ENCODE measurements at places on chromosomes 3 and 15.
A peak's percentile ranks its signal among the peaks of the same experiment; 100 is the strongest.

- DNase-seq: no peak
These were observed 1.4 kb upstream of the MAGEL2 start for GRCh38 chr15:23648920-23649515.

GRCh38 chr3:17932136-17932771 lies 189.8 kb upstream of the TBC1D5 start:
- no peak for DNase-seq

GRCh38 chr3:12994357-12994606 lies 78.9 kb downstream of the IQSEC1 start:
- DNase-seq: no peak

DNA sequence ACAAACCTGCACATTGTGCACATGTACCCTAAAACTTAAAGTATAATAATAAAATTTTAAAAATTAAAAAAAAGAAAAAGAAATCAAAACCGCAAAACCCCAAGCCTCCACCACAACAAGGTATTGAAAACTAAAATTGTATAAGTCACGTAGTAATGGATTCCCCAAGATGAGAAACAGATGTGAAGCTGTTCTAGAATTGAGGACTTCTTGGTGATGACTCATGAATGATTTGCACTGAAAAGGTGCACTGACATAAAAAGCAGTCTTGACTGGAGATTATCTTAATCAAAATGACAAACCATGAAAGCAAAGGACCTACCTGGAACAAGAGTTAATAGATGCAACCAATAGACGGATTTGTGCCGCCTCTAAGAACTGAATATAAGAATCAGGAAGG lies 225.8 kb downstream of the MYRIP start:
- no peak for DNase-seq

GRCh38 chr15:31259562-31260252 lies 66.9 kb upstream of the KLF13 start:
- no peak for DNase-seq

DNA sequence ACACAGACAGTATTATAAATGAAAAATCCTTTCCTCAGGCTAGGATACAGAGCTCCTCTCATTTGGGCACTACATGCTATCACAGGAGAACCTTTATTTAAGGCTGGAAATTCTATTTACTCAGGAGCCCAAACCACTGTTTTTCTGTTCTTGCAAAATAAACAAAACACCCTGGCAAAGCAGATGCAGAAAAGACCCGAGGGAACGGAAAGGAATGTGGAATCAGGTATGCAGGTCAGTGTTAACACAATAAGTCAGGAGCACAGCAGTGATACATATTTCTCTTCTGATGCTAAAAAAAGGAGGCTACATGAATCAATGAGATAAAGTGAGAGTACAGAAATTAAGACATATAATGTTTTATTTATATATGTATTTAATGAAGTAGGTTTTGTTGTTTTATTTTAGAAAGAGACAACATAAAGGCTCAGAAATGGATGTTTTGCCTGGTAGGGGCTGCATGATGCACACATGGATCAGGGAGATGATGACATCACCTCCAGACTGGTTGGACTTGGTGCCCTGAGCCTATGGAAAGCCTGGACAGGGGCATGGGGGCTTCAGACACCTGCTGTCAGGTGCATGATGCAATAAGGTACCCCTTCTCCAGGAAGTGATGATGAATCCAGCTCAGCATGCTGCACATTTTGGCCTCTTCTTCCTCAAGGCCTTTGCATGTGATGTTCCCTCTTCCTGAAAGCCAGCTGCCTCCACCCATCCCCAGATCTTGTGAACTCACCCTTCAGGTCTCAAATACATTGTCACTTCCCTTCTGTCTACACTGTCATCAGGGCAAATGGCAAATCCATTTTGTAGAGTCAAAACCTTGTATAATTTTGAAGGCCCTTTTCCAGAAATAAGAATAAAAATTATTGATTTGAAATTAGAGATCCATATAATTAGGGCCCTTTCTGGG lies 19.1 kb upstream of the RBP1 start:
- no peak for DNase-seq

DNA sequence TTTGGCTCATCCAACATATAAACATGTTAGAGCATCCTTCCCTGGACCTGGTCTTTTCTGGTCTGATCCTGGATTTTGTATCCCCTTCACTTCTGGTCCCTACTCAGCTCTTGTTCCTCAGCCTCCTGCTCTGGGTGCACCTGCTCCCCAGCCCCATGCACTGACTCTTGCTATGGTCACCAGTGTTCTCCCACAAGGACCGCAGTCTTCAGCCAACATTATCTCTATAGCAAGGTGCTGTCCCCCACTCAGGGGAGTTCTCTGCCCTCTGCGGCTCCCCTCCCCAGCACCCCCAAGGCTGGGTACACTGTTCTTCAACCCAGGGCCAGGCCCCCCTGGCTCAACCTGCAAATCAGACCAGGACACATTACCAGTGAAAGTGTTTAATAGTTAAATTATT lies 80.2 kb downstream of the SEC22A start:
- no peak for DNase-seq

- no peak for DNase-seq
These were observed 1.1 kb downstream of the GTF2E1 start for GRCh38 chr3:120743556-120744195.

DNA sequence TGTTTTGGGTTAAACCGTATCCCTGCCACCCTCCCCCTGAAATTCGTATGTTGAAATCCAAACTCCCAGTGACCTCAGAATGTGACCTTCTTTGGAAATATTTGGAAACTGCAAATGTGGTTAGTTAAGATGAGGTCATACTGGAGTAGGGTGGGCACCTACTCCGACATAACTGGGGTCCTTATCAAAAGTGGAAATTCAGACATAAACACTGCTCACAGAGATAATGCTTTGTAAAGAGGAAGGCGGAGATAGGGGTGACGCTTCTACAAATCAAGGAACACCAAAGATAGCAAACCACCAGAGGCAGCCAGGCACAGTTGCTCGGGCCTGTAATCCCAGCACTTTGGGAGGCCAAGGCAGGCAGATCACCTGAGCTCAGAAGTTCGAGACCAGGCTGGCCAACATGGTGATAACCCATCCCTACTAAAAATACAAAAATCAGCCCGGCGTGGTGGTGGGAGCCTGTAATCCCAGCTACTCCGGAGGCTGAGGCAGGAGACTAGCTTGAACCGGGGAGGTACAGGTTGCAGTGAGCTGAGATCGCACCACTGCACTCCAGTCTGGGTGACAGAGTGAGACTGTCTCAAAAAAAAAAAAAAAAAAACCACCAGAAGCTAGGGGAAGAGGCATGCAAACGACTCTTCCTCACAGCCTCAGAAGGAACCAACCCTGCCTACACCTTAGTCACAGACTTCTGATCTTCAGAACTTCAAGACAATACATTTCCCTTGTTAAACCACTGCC lies 51.1 kb upstream of the CHD2 start:
- DNase-seq: peak; percentile 64

GRCh38 chr3:72316501-72317279 lies 531.6 kb downstream of the SHQ1 start:
- no peak for DNase-seq

DNA sequence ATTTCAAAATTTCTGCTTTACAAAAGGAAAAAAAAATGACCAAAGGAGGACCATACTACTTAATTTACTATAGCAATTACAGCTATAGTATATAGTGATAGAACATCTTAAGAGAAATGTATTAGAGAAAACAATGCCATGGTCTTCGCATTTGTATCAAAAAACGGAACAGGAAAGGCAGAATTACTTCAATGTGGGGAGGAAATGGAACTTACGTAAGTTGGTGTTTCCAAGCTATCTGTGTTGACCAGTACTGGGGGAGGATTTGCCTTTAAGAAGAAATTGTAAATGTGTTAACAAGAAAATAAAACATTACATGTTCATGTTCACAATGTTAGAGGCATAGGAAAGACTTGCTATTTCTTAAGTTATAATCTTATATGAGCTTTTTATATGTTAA lies 119.9 kb upstream of the MELTF start:
- no peak for DNase-seq

- DNase-seq: no peak
These were observed 5.9 kb downstream of the GPX1 start for GRCh38 chr3:49352281-49352680.

- no peak for DNase-seq
These were observed 36.9 kb downstream of the LIMD1 start for GRCh38 chr3:45631486-45631885.

DNA sequence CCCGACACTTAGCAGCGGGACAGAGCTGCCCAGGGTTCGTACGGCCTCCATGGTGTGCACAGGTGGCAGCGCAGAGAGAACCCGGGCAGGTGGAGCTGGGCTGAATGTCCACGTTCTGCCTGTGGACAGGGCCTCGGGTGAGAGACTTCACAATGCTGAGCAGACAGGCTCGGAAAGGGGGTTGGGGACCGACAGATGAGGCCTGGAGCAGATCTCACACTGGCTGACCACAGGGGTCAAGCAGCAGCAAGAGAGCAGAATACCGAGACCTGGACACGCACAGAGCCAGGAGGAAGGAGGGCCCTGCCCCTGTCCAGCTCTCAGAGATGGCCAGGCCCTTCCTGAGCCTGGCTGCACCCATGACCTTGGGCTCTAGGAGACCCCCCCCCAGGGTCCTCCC lies 83.0 kb downstream of the VGLL4 start:
- no peak for DNase-seq

GRCh38 chr15:77386626-77387025 lies 33.3 kb downstream of the PEAK1 start:
- DNase-seq: no peak

DNA sequence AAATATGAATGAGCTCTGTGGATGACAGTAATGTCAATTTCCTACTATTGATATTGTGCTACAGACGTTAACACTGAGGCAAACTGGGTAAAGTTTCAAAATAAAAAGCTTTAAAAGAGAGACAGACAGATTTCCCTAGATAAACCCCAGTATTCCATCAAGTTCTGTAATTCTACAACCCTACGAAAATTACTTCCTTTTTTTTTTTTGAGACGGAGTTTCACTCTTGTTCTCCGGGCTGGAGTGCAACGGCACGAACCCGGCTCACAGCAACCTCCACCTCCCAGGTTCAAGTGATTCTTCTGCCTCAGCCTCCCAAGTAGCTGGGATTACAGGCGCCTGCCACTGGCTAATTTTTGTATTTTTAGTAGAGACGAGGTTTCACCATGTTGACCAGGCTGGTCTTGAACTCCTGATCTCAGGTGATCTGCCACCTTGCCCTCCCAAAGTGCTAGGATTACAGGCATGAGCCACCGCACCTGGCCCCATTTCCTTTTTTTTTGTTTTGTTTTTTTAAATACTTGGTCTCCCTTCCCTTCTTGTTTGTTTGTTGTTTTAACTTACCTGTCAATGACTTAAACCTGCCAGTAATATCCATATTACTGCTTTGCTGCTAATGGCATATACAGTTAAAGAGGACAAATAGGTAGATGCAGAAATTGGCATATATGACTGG lies 57.2 kb downstream of the CBLB start:
- DNase-seq: no peak

- DNase-seq: peak; percentile 64
These were observed 296.8 kb downstream of the RORA start for GRCh38 chr15:60932051-60932915.

- DNase-seq: no peak
These were observed 106.3 kb downstream of the CADPS start for GRCh38 chr3:62768896-62769295.

DNA sequence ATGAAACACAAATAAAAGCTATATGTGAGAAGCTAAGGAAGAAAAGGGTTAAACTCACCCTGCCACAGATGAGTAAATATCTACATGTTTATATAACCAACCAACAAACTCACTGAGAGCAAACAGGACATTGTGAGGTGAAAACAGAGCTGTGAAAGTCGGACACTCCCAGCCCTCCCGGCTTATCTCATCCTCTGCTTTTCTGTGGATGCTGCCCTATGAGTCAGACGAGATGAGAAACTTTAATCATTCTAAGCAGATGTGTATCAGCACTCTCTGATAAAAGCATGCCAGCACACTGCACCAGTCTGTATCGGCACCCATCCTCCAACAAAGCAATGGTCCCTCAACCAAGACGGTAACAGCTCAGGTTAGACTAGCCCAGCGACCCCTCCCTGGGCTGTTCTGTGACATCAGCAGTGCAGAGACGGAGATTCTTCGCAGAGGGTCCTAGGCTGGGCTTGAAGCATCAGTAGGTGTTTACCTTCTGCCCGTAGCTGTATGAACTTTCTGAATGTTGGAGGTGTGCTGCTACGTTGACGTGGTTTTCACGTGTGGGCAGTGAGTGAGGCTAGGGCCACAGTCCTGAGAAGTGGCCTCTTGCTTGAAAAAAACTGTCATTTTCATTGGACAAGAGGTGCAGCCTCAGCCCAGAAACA lies 119.8 kb upstream of the ALDH1A3 start:
- no peak for DNase-seq

GRCh38 chr15:98648654-98649471 lies 524 bp downstream of the IGF1R start:
- DNase-seq: peak; percentile 19

DNA sequence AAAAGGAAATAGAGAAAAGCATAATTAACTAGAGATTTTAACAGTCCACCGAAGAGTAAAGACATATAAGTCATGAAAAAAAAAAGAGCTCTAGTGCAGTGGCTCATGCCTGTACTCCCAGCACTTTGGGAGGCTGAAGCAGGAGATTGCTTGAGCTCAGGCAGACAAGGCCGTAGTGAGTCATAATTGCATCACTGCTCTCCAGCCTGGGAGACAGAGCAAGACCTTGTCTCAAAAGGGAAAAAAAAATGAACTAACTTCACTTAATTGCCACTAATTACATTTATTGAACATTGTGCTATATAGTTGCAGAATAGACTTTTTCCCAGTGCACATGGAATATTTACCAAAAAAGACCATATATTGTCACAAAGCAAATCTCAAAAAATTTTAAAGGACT lies 221.8 kb downstream of the CBLB start:
- no peak for DNase-seq

GRCh38 chr3:170585008-170585936 lies 603 bp downstream of the SLC7A14 start:
- DNase-seq: no peak

DNA sequence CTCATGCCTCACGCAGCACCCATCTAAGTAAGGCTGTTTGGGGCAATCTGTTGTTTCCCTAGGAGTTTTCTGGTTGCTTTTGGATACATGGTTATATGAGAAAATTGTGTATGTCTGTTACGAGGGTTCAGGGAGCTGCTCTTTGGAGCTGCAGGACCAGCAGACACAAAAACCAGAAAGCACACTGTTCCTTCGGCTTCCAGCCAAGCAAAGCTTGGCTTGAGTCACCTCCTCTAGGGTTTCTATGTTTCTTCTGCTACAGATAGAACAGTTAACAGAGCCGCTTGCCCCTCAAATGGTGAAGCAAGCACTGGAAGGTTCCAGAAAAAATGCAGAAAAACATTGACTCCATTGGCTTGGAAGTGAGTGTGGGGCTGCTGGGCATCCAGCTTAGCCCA lies 49.2 kb upstream of the CTDSPL start:
- no peak for DNase-seq

DNA sequence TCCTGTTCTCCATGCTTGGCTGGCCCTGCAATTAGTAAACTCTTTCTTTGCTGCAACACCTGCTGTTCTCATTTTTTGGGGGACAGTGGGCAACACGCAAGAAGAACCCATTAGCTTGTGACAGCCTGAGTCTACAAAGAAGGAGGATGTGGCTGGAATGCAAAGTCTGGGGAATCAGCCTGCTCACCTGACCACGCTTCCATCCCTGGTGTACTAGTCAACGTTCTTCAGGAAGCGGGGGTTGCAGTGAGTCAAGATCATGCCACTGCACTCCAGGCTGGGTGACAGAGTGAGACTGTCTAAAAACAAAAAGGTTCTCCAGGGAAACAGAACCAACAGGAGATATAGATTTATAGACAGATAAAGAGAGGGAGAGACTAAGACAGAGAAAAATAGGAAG lies 27.7 kb upstream of the KBTBD12 start:
- no peak for DNase-seq

GRCh38 chr3:122102191-122102935 lies 47.2 kb downstream of the CD86 start:
- DNase-seq: no peak

GRCh38 chr3:37148208-37148607 lies 26.2 kb downstream of the LRRFIP2 start:
- DNase-seq: no peak

Measured in central memory CD4-positive, alpha-beta T cell (primary cell).